ENCODE measurements at places on chromosomes 3 and 15. TPM values are rescaled to one million over a fixed set of nuclear protein-coding genes. Genes with fewer than 3 reads are reported as not detected.
A peak's percentile ranks its signal among the peaks of the same experiment; 100 is the strongest.

DNA sequence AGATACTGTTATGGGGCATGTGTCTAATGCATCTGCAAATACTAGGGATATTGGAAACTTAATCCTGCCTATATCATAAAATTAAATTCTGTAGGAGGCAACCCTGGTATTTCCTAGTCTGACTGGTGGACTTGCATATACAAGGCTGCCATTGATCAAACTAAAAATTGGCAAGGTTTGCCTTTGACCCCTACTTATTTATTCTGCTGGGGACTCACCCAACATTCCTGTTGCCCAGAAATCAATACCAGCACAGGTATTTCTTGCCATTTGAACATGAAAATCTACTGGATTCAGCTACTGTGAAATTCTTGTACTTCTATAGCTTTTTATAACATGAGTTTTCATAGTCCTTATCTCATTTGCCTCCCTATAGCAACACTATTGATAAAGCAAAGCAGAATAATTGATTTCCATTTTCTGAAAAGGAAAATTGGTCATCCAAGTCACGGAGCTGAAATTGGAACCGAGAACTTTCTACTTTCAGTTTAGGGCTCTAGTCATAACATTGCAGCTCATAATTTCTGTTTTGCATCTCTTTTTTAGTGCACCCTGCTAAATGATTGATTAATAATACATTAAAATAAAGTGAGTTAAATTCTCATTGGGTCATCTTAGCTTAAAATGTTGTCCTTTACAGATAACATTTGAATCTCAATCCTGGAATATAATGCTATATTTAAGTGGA is 365.2 kb downstream of the MFSD1 start:
- no peaks in the 10 kb centered on the region for H3K4me1 ChIP-seq
- H3K27ac ChIP-seq: no peak overlapping the region
- H3K4me3 ChIP-seq: no peak overlapping the region
- no peak for DNase-seq
- no peaks in the 10 kb centered on the region for H3K27me3 ChIP-seq

DNA sequence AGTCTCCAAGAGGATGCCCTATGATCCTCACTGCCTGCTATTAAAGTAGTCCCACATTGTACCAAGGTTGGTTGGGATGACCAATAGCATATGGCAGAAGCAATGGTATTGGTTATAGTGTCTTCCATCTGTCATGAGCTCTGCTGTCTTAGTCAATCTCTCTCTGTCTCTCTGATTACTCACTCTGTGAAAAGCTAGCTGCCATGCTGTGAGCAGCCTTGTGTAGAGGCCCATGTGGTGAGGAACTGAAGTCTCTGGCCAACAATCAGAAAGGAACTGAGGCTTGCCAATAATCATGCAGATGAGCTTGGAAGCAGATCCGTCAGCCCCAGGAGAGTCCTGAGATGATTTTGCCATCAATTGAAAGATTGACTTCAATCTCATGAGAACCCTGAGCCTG is 60.3 kb upstream of the CFAP161 start:
- no peaks in the 10 kb centered on the region for H3K27me3 ChIP-seq
- peak; percentile 7 for DNase-seq
- H3K4me1 ChIP-seq: no peaks in the 10 kb centered on the region
- no peak overlapping the region for H3K27ac ChIP-seq
- H3K4me3 ChIP-seq: no peak overlapping the region

- no peaks in the 10 kb centered on the region for H3K36me3 ChIP-seq
- no peaks in the 10 kb centered on the region for H3K27me3 ChIP-seq
- H3K27ac ChIP-seq: no peak overlapping the region
- H3K4me1 ChIP-seq: peaks cover 4% of the 10 kb centered on the region
- peak; percentile 5 for DNase-seq
Measured at GRCh38 chr3:178159691-178160220, 376.5 kb upstream of the KCNMB2 start.

Gene C3orf52
- 13.1 TPM for total RNA-seq
